ENCODE measurements at places on chromosomes 4 and X. TPM values are rescaled to one million over a fixed set of nuclear protein-coding genes. Genes with fewer than 3 reads are reported as not detected.

The CT55 gene
- not detected for total RNA-seq

The FRG2 gene
- total RNA-seq = not detected

The IL2RG gene
- 0.13 TPM for total RNA-seq

The PRRG1 gene
- 14.2 TPM for total RNA-seq

The GYPB gene
- not detected for total RNA-seq

The MAGEA11 gene
- not detected for total RNA-seq

The RAB33A gene
- 0.25 TPM for total RNA-seq

The CSAG1 gene
- not detected for total RNA-seq

The ATP1B4 gene
- total RNA-seq = not detected

The GPR119 gene
- total RNA-seq = not detected

The TBCK gene
- 27.1 TPM for total RNA-seq

The CDX4 gene
- total RNA-seq = not detected

The TASL gene
- total RNA-seq = not detected

The CENPVL1 gene
- total RNA-seq = not detected

The CT45A1 gene
- not detected for total RNA-seq

The PDE6B gene
- total RNA-seq = 9.5 TPM

The DTHD1 gene
- total RNA-seq = not detected

The RBM47 gene
- 0.13 TPM for total RNA-seq

The SMR3B gene
- total RNA-seq = not detected

The ZCCHC18 gene
- total RNA-seq = 3.3 TPM

The UGT2B17 gene
- total RNA-seq = not detected

The PI4K2B gene
- 19.7 TPM for total RNA-seq

All from dermis microvascular lymphatic vessel endothelial cell (primary cell).